ENCODE measurements at places on chromosomes 2 and 18.

- no peak for DNase-seq
Observed at GRCh38 chr18:21760321-21760720, 19.7 kb downstream of the MIB1 start.

DNA sequence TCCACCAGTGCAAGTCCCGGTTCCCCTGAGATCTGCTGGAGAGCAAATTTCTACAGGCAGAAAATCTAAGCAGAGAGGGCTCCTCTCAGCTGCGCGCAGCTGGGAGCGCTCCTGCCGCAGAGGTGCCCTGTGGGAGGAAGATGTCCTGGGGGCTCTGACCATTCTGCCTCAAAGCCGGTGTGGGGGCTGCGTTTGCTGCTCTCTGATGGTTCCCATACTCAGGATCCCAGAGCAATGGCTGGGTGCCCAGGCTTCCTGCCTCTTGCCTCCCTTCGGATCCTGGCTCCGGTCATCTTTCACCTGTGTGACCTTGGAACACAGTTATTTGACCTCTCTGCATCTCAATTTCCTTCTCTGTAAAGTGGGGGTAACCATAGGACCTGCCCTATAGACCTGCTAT, 434.2 kb downstream of the ZNF521 start:
- DNase-seq = no peak

- no peak for DNase-seq
Observed at GRCh38 chr2:237978058-237978712, 11.4 kb downstream of the UBE2F start.

DNA sequence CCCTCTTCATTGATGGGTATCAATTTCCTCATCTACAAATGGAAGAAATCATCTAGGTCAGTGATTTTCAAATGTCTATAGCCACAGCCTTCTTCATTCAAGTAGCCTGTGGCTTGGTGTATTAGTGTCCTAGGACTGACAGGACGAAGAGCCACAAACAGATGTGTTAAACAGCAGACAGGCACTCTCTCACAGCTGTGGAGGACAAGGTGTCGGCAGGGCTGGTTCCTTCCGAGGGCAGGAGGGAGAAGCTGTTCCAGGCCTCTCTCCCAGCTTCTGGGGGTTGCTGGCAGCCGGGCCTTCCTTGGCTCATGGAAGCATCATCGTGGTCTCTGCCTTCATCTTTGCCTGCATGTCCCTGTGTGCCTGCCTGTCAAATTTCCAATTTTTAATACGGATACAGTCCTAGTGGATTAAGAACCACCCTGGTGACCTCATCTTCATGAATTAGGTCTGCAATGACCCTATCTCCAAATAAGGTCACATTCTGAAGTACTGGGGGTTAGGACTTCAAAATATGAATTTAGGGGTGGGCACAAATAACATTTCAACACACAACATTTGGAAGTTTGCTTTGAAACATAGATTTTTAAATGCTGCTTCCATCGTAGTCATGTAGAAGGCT, 86.5 kb downstream of the PTGR3 start:
- DNase-seq = no peak

DNA sequence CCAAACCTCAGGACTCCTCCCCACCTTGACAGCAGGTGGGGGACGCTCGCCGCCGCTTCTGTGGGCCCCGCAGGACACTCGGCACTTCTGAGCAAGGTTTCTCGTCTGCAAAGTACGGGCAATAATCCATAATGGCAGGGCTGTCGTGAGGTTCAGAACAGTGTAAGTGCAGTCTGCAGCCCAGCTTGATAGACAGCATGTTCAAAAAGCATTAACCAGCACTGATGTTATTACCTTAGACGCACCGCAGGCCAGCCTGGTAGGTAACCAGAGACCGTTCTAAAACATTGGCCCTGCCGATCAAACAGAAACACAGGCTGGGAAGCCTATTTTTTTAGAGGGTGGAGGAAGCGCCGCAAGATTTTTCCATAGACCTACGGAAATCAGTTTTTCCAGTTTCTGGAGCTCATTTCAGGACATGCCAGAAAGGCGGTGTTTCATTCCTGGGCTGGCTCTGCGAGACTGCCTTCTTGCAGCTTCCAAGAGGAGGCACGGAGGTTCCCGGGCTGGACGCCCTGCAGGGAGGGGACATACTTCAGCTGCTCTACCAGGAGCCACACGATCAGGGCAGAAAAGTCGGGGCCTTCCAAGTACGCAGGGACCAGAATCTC, 148.7 kb downstream of the TPO start:
- no peak for DNase-seq

GRCh38 chr2:54635554-54636152, 87.8 kb upstream of the EML6 start:
- DNase-seq = no peak

GRCh38 chr2:50850290-50850969, 181.5 kb downstream of the NRXN1 start:
- no peak for DNase-seq

DNA sequence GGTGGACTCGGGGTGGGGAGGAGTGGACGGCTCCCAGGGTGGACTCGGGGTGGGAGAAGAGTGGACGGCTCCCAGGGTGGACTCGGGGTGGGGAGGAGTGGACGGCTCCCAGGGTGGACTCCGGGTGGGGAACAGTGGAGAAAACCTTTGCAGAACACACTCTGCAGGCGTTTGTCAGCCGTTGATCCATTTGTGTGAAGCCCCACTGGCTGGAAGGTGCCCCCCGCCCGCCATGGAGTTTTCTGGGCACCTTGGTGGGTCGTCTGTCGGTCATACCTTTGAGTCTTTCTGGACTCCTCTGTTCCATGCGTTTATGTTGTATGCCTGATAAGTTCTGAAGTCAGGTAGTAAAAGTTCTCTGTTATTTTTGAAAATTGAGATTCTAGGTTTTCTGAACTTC, 12.5 kb downstream of the CTDP1 start:
- no peak for DNase-seq

GRCh38 chr2:180319586-180320405, 312.7 kb upstream of the CWC22 start:
- no peak for DNase-seq

- no peak for DNase-seq
Observed at GRCh38 chr2:120262761-120263428, 10.2 kb downstream of the RALB start.

- DNase-seq = no peak
Observed at GRCh38 chr2:4745056-4745991, 946.9 kb upstream of the SOX11 start.

DNA sequence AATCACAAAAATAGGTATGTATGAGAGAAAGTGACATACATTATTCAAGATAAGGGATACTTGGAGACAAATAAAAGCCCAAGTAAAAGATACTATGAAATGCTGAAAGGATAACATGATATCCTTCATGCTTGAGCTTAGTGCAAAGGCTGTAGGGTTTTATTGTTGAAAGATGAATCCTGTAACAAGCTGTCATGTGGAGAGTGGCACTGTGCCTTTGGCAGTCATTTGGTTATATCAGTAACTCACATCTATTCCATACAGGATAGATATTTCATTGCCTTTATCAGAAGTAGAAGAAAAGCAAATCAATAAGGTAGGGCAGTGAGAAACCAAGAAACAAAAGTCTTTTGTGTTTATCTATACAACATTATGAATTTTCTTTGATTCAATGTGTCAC, 211.0 kb downstream of the ZNF385B start:
- DNase-seq = no peak

DNA sequence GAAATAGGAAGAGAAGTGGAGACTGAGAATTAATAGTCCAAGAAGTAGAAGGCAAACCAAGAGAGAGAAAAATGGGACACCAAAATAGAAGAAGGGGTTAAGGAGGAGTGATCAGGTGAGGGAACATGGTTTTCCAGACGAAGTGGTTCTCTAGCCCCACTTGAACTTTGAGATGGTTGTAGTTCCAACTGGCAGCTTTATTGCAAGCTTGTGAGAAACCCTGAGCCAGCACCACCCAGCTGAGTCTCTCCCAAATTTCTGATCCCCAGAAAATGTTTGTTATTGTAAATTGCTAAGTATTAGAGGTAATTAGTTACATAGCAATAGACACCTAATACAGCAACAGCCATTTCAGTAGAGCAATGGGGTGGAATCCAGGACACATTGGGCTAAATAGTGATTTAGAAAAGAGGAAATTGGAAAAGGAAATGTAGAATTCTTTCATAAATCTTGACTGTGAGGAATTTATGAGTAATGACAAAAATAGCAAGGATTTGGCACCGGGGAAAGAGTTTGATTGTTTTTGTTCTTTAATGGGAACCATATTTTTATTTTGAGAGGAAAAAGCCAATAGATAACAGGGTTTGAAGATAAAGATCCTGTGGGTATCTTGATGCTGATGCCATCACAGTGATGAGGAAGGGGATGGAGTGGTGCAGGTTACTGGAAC, 62.1 kb upstream of the XDH start:
- DNase-seq = no peak

GRCh38 chr18:12317664-12318333, 9.8 kb downstream of the TUBB6 start:
- no peak for DNase-seq

GRCh38 chr18:3875961-3876360, 426.0 kb downstream of the TGIF1 start:
- DNase-seq = no peak

DNA sequence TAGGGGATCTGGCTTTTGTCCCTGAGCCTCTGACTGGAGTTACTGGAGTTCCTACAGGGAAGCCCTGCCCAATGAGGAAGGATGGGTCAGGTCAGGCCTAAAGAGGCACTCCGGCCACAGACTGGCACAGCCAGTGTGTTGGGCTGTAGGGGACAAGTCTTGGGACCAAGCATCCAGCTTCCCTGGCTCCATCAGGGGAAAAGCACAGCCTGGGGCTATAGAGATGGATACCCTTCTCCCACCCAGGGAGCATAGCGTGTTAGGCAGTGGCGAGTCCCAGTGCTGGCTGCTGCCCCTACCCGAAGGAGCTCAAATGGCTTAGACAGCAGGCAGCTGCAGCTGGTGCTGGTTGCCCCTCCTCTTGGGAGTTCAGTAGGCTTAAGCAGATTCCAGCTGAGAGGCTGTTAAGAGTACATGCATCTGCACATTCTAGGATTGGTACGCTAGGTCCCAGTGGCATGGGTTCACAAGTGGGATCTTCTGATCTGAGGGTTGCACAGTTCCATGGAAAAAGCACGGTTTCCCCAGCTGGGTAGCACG, 111.4 kb downstream of the DCDC2C start:
- no peak for DNase-seq

DNA sequence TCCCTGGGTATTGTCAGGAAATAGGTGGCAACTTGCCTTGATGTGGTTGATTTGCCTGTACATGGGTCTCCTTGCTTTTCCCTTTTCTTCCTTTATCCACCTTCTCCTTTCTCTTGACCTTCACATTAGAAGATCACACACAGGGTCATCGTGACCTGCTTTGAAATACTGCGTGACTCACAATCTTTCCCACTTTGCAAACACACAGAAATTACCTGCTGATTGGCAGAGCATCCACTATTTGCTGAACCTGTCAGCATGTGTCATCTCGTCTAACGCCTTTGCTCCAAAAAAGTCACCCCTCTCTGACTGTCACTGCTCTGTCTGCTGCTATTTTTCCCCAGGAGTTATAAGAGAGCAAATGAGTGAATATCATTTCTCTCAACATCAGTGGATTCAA, 60.8 kb downstream of the MYO3B start:
- no peak for DNase-seq

- no peak for DNase-seq
Observed at GRCh38 chr2:226754821-226755604, 44.6 kb downstream of the IRS1 start.

DNA sequence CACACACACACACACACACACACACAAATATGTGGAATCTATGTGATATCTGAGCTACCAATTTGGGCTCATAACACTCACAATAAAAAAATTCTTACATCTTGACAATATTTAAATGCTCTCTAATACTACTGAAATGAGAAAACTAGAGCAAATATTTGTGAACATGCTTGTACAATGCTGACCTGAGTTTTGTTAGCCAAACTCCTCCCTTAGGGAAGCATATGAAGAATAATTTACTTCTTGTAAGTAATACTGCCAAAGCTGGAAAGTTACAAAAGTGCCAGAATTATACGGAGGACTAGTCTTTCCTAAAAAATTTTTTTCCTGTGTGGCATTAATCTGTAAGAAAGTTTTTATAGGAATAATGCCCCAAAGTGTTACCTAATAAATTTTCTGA, 18.5 kb downstream of the MBD2 start:
- DNase-seq = no peak

GRCh38 chr18:13265008-13265910, 46.7 kb downstream of the LDLRAD4 start:
- DNase-seq = peak; percentile 89

DNA sequence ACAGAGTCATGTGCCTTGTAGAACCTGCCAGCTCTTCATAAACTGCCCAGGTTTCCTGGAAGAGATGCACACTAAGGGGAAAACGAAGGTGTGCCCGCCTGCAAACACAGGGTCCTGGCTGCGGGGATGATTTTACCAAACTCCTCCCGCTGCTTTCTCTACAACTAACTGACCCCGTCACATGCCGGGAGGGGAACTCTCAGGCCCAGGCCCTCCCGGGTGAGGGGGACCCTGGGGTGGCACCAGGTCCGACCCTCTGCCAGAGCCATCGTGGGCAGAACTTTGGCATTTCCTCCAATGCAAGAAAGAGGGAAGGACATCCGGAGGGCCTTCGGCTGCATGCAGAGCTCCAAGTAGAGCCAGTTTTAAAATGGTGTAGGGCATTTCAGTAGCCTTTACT, 28.6 kb downstream of the CAPN13 start:
- no peak for DNase-seq

DNA sequence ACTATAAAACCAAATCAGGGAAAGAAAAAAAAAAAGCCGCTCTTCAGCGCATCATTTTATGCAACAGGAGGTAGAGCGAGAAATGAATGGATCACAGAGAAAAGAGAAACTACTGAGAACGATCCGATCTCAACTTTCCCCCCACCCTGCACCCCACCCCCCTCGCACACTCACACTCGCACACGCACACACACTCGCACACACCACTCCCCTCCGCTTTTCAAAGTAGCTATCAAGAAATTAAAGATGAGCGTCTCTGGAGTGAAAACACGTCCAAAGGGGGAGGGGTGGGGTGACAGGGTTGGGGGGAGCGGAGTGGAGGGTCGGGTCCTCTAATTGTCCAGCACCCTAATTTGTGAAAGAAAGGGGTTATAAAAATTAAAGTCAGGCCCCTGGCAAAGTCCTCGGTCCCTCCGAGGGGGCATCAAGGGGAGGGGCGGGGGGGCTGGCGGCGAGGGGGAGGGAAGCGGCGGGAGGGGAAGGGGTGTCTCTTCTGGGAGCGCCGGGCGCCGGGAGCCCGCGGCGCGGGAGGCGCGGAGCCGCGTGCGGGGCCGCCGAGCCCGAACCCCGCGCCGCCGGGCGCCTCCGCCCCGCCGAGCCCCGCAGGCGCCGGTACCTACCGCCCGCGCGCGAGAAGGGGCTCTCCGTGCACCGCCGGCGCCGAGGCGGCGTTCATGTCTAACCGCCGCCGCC, 428 bp downstream of the TCF4 start:
- DNase-seq = no peak

All from activated T-cell treated with anti-CD3 and anti-CD28 coated beads, Interleukin-2, amount 50 U/mL, for 72 hours (primary cell).